ENCODE measurements at places on chromosomes 5 and 9. TPM values are rescaled to one million over a fixed set of nuclear protein-coding genes. Genes with fewer than 3 reads are reported as not detected.

DNA sequence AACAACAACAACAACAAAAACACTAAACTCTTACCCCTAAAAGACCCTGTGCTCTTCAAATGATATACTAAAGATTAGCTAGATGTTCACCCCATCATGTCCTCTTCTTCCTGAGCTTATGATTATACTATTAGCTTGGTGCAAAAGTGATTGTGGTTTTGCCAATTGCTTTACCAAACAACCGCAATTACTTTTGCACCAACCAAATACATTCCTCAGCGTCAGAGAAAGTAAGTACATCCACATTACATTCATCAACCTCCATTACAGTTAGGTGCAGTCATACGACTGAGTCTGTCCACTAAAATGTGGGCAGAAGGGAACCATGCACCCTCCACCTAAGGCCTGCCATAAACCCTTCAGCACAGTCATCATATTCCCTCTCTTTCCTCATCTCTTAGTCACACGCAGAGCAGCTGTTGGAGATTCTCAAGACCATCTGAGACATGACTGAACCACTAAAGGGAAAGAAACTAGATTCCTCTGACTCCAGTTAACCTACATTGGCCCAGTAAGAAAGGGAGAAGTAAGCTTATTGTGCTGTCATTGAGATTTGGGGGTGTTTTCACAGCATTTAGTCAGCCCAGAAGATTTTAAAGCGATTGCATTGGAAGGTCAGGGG lies 181.6 kb upstream of the TLE4 start:
- DNase-seq: no peak

- no peak for DNase-seq
Measured at GRCh38 chr9:79592726-79593493, 21.1 kb downstream of the TLE4 start.

- DNase-seq: no peak
Measured at GRCh38 chr5:163566678-163567077, 61.3 kb downstream of the MAT2B start.

DNA sequence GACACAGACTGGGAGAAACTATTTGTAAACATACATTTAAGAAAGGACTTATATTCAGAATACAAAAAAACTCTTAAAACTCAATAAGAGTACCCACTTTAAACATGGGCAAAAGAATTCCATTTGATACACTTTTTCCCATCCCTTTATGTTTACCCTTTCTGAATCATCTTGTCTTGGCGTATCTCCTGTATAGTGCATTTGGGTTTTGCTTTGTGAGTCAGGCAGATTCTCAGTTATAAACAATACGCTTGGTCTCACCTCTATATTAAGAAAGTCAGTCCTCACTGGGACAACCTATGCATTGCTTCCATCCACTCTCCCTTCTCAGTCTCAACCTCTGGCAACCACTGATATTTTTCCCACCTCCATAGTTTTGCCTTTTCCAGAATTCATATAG lies 27.3 kb upstream of the ADAMTS6 start:
- DNase-seq: no peak

PCA3 gene
- not detected for total RNA-seq

GABRA1 gene
- not detected for total RNA-seq
